IMR-90 (cell line): ENCODE measurements at places on chromosomes 16 and 17. TPM values are rescaled to one million over a fixed set of nuclear protein-coding genes. Genes with fewer than 3 reads are reported as not detected.

DNA sequence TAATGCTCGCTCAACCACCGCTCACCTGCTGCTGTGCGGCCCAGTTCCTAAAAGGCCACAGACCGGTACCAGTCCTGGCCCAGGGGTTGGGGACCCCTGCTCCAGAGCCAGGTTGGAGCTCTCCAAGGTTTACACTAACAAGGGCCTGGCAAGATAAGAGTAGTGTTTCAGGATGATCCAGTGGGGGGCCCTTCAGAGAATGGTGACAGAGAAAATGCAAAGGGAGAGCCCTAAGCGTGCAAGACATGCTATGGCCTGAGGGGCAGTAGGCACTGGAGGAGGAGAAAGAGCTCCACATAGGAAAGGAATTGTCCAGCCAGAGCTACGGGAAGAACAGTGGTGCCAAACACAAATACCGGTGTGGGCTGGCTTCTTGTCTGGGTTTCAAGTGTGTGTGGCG is 233.4 kb downstream of the STX8 start:
- DNase-seq, result no peak

- peak; percentile 73 for DNase-seq
Measured at GRCh38 chr16:72357910-72358309, 186.0 kb upstream of the PMFBP1 start.

The SULT1A4 gene
- total RNA-seq, result 0.28 and 1.1 TPM in 2 replicates

The TNK1 gene
- under 0.01 and 0.54 TPM in 2 replicates for total RNA-seq

The CAVIN1 gene
- total RNA-seq, result 556 and 644 TPM in 2 replicates
